Left renal pelvis (tissue), 4 donors: ENCODE measurements at places on chromosomes 13 and 19. TPM values are rescaled to one million over a fixed set of nuclear protein-coding genes. Genes with fewer than 3 reads are reported as not detected.

The RFPL4A gene
- not detected for polyA plus RNA-seq

- DNase-seq = no peak
These were observed 43.2 kb downstream of the N4BP2L1 start for GRCh38 chr13:32384702-32385101.

The ELOF1 gene
- 51.0 TPM for polyA plus RNA-seq

The HPN gene
- polyA plus RNA-seq = 90.0 TPM
